ENCODE measurements at places on chromosomes 7 and 10.

GRCh38 chr7:135645296-135645904 is 16.9 kb upstream of the STMP1 start:
- peak; percentile 23 for DNase-seq
- no peaks in the 10 kb centered on the region for H3K27me3 ChIP-seq
- H3K27ac ChIP-seq: no peak overlapping the region
- peaks cover 12% of the 10 kb centered on the region for H3K36me3 ChIP-seq

- no peaks in the 10 kb centered on the region for H3K36me3 ChIP-seq
- DNase-seq: no peak
- no peak overlapping the region for H3K27ac ChIP-seq
- peaks cover 6% of the 10 kb centered on the region for H3K4me1 ChIP-seq
- H3K27me3 ChIP-seq: no peaks in the 10 kb centered on the region
These were observed 6.0 kb downstream of the RHOBTB1 start for GRCh38 chr10:60937784-60938654.

DNA sequence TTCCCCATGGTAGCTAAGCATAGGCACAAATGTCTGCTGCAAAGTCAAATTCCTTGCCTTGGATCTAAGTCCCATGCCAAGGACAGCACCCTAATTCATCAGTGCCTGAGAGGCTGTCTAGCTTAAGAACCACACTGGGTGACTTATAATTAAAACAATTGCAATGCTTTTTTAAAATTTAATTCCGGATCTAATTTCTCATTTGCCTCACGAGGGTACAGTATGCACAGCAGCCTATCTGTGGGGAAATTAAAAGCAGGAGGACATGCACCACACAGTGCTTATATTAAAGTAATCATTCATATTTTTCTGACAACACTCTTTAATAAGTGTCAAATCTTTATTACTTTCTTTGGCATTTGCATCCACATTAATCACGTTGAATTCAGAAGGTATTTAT is 378.8 kb downstream of the GPAM start:
- DNase-seq: no peak
- H3K27ac ChIP-seq: no peak overlapping the region
- H3K27me3 ChIP-seq: no peaks in the 10 kb centered on the region
- no peaks in the 10 kb centered on the region for H3K4me1 ChIP-seq
- H3K4me3 ChIP-seq: no peak overlapping the region
- H3K36me3 ChIP-seq: no peaks in the 10 kb centered on the region

GRCh38 chr7:98993024-98993897 is 114.9 kb downstream of the TRRAP start:
- H3K4me3 ChIP-seq: no peak overlapping the region
- peaks cover 8% of the 10 kb centered on the region for H3K4me1 ChIP-seq
- peaks cover 29% of the 10 kb centered on the region for H3K36me3 ChIP-seq
- no peak for DNase-seq

- H3K27ac ChIP-seq: no peak overlapping the region
- H3K4me3 ChIP-seq: no peak overlapping the region
- no peak for DNase-seq
These were observed 18.8 kb upstream of the SEPHS1 start for GRCh38 chr10:13366891-13367290.

DNA sequence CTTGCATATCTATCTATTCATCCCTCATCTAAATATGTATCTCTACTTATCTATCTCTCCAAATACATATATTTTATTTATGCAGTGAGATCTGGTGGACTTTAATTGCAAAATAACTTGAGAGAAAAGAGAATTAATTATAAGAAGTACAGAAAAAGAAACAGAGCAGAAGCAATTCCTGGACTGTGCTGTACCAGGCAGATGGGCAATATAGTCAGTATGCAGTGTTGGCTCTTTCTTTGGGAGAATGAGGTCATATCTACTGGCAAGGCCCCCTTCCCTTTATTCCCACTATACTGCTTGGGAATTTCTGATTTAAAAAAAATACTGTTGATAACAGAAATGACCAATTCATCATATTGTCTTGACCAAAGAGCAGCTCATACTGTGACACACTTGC is 49.0 kb upstream of the TOMM7 start:
- no peak overlapping the region for H3K27ac ChIP-seq
- DNase-seq: no peak
- H3K36me3 ChIP-seq: no peaks in the 10 kb centered on the region
- no peaks in the 10 kb centered on the region for H3K27me3 ChIP-seq
- peaks cover 27% of the 10 kb centered on the region for H3K4me1 ChIP-seq
- H3K4me3 ChIP-seq: no peak overlapping the region

DNA sequence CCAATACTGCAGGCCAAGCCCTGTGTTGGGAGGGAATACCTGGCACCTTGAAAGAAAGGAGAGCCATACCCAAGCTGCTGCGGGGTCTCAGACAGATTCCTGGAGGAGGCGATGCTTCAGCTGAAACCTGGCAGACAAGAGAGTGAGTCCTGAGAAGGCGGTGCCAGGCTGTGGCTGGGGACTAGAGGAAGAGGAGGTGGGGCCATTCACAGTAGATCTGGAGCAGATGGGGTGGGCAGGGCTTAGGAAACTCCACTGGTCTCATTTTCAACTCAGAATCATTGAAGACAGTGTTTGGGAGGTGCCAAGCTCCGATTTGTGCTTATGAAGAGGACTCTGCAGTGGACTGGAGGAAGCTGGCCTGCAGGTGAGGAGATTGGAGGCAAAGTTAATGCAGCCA is 236.3 kb upstream of the MKI67 start:
- H3K27ac ChIP-seq: no peak overlapping the region
- H3K36me3 ChIP-seq: no peaks in the 10 kb centered on the region
- H3K4me3 ChIP-seq: no peak overlapping the region
- peaks cover 12% of the 10 kb centered on the region for H3K27me3 ChIP-seq
- no peak for DNase-seq
- H3K4me1 ChIP-seq: no peaks in the 10 kb centered on the region

DNA sequence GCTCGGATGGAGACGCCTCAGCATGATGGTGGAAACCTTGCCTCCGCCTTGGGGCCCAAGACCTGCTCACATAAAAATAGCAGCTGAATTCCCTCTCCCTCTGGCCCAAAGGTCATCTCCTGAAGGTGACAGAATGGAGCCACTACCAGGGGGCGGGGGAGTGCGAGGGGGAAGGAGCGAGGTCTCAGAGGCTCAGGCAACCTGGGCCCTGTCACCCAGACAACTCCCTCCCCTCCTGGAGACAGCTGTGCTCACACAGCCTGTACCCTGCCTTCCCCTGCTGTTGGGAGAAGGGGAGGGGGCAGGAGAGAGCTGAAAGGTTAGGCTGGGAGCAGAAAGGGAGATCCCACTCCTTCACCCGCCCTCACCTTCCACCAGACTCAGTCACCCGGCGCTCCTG is 173.0 kb upstream of the RHEB start:
- H3K36me3 ChIP-seq: peaks cover 6% of the 10 kb centered on the region
- DNase-seq: no peak
- no peak overlapping the region for H3K4me3 ChIP-seq

GRCh38 chr10:1203704-1204103 is 147.5 kb downstream of the WDR37 start:
- peaks cover 2% of the 10 kb centered on the region for H3K27me3 ChIP-seq
- no peaks in the 10 kb centered on the region for H3K36me3 ChIP-seq
- no peaks in the 10 kb centered on the region for H3K4me1 ChIP-seq
- H3K4me3 ChIP-seq: no peak overlapping the region
- H3K27ac ChIP-seq: no peak overlapping the region

GRCh38 chr7:86504229-86504628 is 139.5 kb upstream of the GRM3 start:
- H3K4me1 ChIP-seq: no peaks in the 10 kb centered on the region
- no peaks in the 10 kb centered on the region for H3K27me3 ChIP-seq
- H3K4me3 ChIP-seq: no peak overlapping the region
- no peak overlapping the region for H3K27ac ChIP-seq

DNA sequence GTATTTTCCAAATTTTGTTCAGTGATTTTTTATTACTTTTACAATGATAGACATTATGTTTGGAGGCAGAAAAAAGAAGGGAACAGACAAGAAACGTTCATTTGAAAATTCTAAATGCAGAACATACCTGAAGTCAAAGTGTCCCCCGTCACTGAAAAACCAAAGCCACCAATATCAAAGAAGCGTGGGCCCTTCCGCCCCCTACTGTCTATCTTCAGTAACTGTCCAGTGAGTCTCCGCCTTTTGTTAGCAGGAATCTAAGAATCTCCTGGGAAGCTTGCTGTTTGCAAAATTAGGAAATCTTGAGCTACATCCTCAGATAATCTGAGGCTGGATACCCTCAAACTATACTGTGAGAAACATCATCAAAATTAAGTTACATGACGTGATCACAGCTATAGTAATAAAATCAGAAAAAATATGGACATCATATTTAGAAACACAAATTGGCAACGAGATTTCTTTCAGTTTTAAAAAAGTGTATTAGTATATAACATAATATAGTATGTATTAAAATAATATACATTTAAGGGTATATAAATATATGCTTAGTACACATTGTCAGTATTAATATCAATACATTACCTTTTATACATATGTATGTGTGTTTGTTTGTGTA is 169.3 kb upstream of the AKR1E2 start:
- DNase-seq: peak; percentile 46
- H3K36me3 ChIP-seq: no peaks in the 10 kb centered on the region
- H3K4me3 ChIP-seq: no peak overlapping the region
- no peak overlapping the region for H3K27ac ChIP-seq
- H3K27me3 ChIP-seq: no peaks in the 10 kb centered on the region
- H3K4me1 ChIP-seq: no peaks in the 10 kb centered on the region
